Kidney (tissue), 22 donors: ENCODE measurements at places on chromosomes 3 and 15.

GRCh38 chr15:73540161-73540560 is 93.0 kb downstream of the NPTN start:
- H3K27ac ChIP-seq: no peak overlapping the region
- no peaks in the 10 kb centered on the region for H3K36me3 ChIP-seq
- no peak overlapping the region for H3K4me3 ChIP-seq
- DNase-seq: no peak

GRCh38 chr3:170222647-170223541 is 670 bp downstream of the PRKCI start:
- H3K4me1 ChIP-seq: no peaks in the 10 kb centered on the region
- H3K27ac ChIP-seq: peak overlapping the region; percentile 81
- no peaks in the 10 kb centered on the region for H3K36me3 ChIP-seq
- H3K27me3 ChIP-seq: no peaks in the 10 kb centered on the region
- DNase-seq: peak; percentile 66
- H3K4me3 ChIP-seq: peak overlapping the region; percentile 89

- no peaks in the 10 kb centered on the region for H3K27me3 ChIP-seq
- DNase-seq: no peak
- H3K27ac ChIP-seq: no peak overlapping the region
- H3K4me1 ChIP-seq: no peaks in the 10 kb centered on the region
- H3K36me3 ChIP-seq: no peaks in the 10 kb centered on the region
These were observed 895.4 kb downstream of the FHIT start for GRCh38 chr3:60355825-60356224.

- no peak for DNase-seq
- peaks cover 39% of the 10 kb centered on the region for H3K4me1 ChIP-seq
- H3K4me3 ChIP-seq: no peak overlapping the region
- H3K36me3 ChIP-seq: no peaks in the 10 kb centered on the region
These were observed 115.7 kb downstream of the AKAP13 start for GRCh38 chr15:85496151-85496550.
